ENCODE measurements at places on chromosomes 4 and X. TPM values are rescaled to one million over a fixed set of nuclear protein-coding genes. Genes with fewer than 3 reads are reported as not detected.

CLIC2 gene
- total RNA-seq = 0.65 TPM

ANK2 gene
- 1.9 TPM for total RNA-seq

GYG2 gene
- total RNA-seq = not detected

DNA sequence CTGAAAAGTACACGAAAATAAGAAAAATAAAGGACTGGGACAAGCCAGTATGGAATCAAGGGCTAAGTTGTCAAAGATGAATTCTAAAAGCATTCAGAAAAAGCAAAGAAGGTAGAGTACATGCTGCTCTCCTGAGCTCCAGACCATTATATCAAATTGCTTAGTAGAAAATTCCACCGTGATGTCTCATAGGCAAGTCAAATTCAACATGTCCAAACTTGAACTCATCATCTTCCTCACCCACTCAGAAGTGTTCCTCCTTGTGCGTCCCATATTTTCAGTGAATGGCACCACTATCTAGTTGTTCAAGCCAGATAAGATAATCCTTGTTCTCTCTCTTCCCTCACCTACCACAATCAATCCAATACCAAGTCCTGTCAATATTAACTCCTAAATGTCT lies 37.5 kb upstream of the IL13RA2 start:
- DNase-seq = no peak

DNA sequence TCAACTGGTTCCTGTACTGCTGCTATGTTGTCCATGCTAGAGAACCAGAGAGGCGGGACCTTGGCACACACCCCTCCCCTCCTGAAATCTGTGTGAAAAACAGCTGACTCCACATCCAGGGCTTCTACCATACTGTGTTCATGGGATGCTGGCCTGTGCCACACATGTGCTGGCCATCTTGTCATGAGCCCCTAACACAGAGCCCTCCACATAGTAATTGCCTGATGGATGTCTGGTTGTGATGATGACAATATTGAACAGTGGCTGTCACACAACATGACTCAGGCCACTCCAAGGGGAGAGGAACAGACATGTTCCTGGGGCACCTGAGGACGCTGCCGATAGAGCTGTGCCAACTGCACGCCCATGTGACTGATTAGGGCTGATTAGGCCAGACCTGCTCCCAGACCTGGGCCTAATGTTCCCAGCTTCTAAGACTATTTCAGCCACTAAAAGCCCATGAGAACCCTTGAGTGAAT lies 13.1 kb downstream of the SLC25A5 start:
- no peak for DNase-seq

- DNase-seq = no peak
These were observed 189.6 kb downstream of the BCOR start for GRCh38 chrX:39907964-39908661.

DNA sequence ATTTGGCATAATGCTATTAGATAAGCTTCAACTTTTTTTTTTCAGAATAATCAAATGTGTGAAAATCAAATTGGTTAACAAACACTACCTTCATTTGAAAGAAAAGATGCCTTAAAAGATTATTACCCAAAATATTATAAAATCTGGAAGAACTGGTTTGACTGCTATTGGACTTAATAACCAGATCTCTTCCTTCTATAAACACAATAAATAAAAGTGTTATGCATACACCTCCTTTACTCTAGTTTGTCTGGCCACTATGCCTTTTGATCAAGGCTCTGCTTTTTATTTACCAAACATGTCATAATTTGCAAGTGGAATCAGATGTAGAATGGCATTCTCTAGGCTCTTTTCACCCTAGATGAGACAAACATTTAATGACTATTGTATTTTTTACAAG lies 897.3 kb upstream of the EPHA5 start:
- no peak for DNase-seq

DNA sequence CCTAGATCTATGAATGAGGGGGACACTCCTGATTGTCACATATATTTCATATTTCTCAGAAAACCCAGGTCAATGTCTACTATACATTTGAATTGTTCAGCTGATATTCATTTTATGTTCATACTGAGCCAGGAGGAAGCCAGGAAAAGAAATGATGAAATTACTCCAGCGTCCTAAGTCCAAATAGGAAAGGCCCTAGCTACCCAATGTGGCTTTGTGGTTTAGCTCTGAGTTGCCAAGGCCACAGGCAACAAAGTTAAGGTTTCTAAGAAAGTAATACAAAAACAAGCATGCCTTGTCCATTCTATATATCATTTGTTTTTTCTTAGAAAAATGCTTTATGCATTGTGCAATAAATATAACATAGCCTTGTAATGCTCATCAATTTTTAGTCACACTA lies 4.5 kb upstream of the CSN2 start:
- DNase-seq = no peak

- no peak for DNase-seq
These were observed 1425.5 kb downstream of the PCDH18 start for GRCh38 chr4:136106753-136107152.

GRCh38 chr4:150890246-150890645 lies 124.8 kb downstream of the LRBA start:
- no peak for DNase-seq

GRCh38 chr4:112185334-112185733 lies 40.1 kb downstream of the FAM241A start:
- no peak for DNase-seq

DNA sequence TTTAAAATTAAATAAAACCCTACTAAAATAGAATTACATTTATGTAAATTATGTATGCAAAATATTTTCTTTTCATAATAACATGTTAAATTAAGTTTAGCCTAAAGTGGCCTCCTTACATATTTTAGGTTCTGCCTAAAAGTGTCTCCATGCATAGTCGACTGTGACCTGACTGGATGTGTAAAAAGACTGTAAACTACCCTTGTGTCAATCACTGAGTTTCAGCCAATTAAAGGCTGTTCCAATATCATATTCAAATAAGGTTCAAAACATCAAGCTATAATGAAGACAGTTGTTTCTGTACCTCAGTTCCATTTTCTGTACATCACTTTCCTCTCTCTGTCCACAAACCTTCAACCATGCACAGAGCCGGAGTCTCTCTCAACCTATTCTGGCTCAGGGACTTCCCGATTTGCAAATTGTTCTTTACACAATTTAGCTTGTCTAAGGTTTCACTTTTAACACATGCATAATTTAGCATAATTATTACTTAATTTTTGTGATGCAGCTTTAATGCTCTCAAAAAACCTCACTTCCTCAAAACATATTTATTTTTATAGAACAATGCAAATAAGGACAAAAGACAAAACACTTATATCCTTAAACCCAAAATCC lies 60.1 kb downstream of the SH3RF1 start:
- no peak for DNase-seq

DNA sequence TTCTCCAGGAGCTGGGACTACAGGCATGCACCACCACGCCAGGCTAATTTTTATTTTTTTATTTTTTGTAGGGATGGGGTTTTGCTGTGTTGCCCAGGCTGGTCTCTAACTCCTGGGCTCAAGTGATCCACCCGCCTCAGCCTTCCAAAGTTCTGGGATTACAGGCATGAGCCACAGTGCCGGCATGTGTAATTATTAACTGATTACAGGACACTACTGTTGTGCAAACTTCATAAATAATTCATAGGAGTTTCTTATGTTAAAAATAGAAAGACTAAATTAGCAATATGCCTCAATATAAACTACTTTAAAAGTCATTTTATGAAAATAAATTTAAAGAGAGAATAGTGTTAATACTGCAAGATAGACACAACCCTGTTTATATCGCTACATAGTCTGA lies 221.9 kb downstream of the SNCA start:
- DNase-seq = no peak

GRCh38 chr4:26137288-26137687 lies 183.5 kb upstream of the RBPJ start:
- no peak for DNase-seq

Measured in activated CD4-positive, alpha-beta memory T cell treated with anti-CD3 and anti-CD28 coated beads, Interleukin-2, amount 10 ng/mL, durations not matched to agents 7 days and 5 days (primary cell).